Right lung (tissue), 10 donors: ENCODE measurements at places on chromosomes 3 and 15. TPM values are rescaled to one million over a fixed set of nuclear protein-coding genes. Genes with fewer than 3 reads are reported as not detected.

The GNAT1 gene
- not detected for polyA plus RNA-seq

DNA sequence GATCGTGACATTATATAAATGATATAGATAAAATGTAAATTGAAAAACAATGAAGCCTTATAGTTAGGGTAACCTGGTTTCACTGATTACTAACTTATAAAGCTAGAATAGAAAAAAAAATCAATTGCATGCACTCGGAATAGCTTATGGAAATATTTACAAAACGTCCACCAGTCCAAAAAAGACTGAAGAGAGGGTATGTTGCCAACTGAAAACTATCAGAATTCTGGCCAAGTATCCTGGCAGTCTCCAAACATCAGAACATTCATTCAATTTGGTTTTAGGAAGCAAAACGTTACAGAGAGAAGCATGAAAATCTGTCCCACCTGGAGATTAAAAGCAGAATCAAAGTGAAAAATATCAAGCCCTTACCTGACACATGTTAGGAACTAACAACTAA lies 892.4 kb downstream of the ROBO1 start:
- no peak for DNase-seq

The CYP1A1 gene
- 1.1 TPM for polyA plus RNA-seq

The GOLGA8S gene
- polyA plus RNA-seq = 1.2 TPM

GRCh38 chr3:53361852-53362251 lies 14.5 kb upstream of the DCP1A start:
- no peak for DNase-seq

DNA sequence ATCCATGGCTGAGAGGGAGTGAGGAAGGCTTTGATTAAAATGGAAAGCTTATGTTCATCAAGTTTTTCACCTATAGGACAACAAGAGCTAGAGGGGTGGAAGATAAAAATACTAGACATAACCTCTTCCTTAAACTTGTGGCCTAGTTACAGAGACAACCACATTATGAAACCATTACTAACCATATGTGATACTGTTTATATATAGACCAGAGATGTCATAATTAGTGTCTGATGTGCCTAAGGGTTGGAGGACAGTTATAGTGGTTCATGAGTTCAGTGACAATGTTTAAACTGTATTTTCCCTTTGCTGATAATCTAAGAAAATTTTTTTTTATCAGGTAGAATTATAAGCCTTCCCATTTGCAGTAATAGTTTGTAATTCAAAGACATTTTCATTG lies 23.7 kb downstream of the PHLDB2 start:
- no peak for DNase-seq

The SPTBN5 gene
- polyA plus RNA-seq = 1.8 TPM

- no peak for DNase-seq
Observed at GRCh38 chr15:40239693-40240618, 1.1 kb downstream of the PAK6 start.

DNA sequence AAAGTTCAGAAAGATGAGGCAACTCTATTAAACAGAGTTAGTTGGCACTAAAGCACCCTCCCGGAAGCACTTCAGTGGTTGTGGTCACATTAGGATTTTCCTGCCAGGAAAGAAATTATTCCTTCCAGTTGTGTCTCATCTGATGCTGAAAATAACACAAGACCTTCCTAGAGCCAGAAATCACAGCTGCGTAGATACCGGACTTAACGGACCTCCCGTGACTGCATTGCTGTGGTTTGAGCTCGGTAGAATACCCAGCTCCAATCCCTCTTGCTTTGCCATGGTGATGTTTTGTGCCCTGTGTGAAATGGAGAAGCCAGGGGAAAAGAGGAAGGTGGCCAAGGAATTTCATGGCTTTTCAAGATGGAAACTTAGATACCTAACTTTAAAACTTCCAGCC lies 215.0 kb upstream of the IGF1R start:
- DNase-seq = no peak

The CEMIP gene
- 31.0 TPM for polyA plus RNA-seq

- no peak for DNase-seq
Observed at GRCh38 chr3:160601288-160601687, 35.9 kb upstream of the KPNA4 start.

GRCh38 chr15:72491768-72492167 lies 17.6 kb downstream of the ARIH1 start:
- no peak for DNase-seq

DNA sequence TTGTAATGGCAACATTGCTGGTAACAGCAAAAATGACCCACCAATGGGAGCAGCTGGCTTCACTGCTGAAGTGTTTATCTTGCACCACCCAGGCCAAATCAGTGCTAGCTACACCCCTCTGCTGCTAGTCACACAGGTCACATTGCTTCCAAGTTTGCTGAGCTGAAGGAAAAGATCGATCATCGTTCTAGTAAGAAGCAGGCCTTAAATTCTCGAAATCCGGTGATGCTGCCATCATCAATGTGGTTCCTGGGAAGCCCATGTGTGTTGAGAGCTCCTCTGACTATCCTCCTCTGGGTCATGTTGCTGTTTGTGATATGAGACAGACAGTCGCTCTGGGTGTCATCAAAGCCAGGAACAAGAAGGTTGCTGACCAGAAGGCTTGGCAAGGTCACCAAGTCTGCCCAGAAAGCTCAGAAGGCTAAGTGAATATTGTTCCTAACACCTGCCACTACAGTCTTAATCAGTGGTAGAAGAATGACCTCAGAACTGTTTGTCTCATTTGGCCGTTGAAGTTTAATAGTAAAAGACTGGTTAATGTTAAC lies 21.2 kb downstream of the TM4SF4 start:
- DNase-seq = no peak

DNA sequence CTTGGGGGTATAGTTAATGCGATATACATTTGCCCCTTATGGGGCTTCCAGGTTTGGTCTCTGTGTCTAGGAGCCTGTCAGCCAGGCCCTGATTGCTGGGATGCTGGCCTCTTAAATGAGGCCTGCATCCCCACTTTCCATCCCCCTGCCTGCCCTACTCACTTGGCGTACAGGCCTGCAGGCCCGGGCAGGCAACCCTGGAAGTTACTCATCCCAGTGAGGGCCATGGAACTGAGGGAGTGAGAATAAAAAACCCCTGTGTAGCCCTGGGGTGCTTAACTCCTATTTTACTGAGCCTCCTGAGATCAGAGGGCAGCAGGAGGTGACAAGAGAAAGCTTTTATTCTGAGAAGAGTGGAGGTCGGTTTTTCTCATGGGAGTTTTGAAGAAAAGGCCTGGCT lies 2.0 kb downstream of the DISP2 start:
- DNase-seq = no peak

The SPATA12 gene
- polyA plus RNA-seq = not detected

DNA sequence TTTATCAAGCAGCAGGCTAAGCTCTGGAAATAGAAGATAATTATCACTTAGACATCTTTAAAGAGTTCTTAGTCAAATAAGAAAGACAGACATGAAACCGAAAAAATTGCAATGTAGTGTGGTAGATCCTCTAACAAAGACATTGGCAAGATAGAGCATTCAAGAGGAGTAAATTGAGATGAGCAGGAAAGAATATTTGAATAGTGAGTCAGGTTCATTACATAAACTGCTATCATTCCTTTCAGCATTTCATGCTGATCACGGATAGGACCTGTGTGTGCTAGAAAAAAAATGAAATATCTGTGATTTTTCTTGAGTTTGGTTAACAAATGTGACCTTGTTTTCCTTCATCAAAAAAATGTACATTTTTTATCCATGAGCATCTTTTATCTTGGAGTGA lies 460.9 kb downstream of the OTOL1 start:
- DNase-seq = no peak

- no peak for DNase-seq
Observed at GRCh38 chr3:69386556-69387385, 883 bp upstream of the FRMD4B start.

- DNase-seq = no peak
Observed at GRCh38 chr15:57112178-57112577, 193.7 kb downstream of the TCF12 start.
